ENCODE measurements at places on chromosomes 4 and X.

DNA sequence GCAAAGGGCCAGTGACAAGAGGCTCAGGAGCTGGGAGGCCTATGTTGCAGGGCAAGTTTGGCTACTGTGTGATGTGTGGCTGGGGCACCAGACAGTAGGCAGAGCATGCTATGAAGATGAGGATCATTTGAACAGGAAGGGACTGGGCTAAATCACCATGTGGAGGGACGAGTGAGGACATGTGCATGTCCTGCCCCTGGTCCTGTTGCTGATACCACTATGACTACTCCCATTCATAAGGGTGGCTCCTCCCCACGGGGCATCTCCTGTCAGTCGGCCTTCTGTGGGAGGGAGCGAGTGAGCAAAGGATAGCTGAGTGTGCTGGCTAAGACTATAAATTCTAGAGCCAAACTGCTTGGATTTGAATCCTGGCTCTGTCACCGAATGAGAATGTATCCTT is 139.2 kb downstream of the TMEM164 start:
- DNase-seq, result no peak

DNA sequence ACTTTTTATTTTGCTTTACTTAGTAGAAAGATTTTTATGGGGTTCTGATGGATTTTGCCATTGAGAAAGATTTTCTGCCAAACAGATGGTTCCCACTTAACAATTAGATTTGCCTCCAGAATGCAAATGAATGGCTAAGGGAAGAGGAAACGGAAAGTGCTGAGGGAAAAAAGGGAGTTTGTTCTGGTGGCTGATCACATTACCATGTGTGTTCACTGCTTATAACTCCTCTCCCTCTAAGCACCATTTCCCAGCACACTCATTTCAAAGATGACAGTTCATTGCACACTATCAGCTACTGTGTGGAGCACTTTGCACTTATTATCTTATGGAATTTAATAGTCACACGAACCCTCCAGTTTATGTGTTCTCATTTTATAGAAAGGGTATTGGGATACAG is 68.0 kb upstream of the GRID2 start:
- no peak for DNase-seq

- no peak for DNase-seq
Measured at GRCh38 chrX:116009346-116009745, 161.2 kb upstream of the AGTR2 start.

DNA sequence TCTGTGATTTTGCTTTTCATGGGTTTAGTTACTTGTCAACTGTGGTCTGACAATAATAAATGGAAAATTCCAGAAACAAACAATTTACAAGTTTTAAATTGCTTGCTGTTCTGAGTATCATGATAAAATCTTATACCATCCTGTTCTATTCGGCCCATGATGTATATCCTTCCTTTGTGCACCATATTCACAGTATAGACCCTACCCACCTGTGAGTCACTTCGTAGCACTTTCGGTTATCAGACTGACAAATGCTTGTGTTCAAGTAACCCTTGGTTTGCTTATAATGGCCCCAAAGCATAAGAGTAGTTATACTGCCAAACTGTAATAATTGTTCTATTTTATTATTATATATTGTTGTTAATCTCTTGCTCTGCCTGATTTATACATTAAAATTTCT is 1183.4 kb upstream of the PCDH7 start:
- DNase-seq, result no peak

DNA sequence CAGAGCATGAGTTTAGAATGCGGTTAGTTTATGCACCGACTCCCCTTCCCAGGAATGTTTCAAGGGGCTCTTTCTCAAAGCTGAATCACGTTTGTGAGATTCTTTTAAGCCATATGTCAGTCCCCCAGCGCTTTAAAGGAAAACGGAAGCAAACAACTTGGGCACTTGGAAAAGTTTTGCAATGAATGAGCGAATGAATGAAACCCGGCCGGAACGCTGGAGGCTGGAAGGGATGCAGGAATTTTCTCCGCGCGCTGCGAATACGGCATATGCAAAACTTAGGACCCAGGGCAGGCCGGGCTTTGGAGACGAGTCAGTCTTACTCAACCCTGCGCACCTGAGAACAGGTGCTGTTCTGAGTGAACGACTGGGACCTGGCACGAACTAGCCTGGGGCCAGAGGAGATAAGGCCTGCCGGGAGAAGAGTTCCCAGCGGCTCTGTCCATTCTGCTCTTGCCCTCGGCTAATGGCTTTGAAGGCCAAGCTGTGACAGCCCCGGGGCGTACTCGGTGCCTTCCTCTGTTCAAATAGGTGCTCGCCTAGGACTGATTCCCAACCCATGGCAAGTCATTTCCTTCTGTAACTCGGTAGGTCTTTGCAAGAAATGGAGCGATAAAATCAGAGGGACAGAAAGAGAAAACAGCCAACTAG is 743 bp upstream of the NRK start:
- DNase-seq, result no peak

DNA sequence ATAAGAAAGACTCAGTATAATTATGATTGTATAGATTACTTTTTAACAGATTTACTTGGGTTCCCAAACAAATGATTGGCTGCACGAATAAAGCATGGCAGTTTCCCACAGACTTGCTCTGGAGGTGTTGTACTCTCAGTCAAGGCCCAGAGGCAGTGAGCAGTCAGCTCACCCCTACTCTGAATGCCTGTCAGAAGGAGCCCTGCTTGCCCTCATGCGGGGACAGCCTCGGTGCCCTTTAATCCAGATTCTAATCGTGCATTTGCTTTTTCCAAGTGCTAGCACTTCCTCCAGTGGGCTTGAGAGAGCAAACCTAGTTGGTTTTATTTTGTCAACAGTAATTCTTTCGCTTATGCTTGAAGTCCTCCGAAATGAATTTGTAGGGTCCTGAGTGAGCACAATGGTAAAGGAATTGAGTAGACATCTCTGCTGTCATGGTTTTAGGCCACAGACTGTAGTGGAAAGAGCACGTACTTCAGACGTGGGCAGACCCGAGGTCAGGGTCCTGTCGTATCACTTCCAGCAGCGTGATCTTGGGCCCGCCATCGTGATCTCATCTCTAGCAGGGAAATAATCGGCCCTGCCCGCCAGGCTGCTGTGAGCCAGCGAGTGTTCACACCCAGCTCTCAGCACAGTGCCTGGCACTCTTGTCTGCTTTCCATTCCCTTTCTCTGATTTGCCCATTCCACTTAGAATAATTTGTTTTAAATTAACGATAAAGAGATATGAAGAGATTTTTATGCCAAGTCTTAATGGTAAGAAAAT is 48.3 kb downstream of the GRK4 start:
- DNase-seq, result no peak

DNA sequence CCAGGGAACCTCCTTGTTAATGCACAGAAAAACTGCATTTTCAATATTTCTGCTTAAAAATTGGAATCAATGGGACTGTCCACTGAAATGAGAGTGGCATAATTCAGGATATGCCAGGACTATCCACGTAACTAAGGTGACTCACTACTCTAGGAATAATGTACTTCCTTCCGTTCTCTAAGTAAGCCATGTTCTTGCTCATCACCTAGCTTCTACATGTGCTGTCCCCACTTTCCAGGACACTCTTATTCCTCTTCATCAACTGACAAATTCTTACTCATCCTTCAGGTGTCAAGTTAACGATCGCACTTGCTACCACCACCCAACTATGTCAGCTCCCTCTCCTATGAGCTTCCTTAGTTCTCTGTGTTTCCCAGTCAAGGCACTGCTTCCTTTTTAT is 342.8 kb upstream of the F9 start:
- no peak for DNase-seq

- no peak for DNase-seq
Measured at GRCh38 chr4:77158487-77158861, 1.5 kb downstream of the CCNG2 start.

- DNase-seq, result no peak
Measured at GRCh38 chrX:13317366-13317765, 2.5 kb downstream of the ATXN3L start.

- DNase-seq, result no peak
Measured at GRCh38 chr4:111556141-111556781, 589.0 kb upstream of the FAM241A start.

DNA sequence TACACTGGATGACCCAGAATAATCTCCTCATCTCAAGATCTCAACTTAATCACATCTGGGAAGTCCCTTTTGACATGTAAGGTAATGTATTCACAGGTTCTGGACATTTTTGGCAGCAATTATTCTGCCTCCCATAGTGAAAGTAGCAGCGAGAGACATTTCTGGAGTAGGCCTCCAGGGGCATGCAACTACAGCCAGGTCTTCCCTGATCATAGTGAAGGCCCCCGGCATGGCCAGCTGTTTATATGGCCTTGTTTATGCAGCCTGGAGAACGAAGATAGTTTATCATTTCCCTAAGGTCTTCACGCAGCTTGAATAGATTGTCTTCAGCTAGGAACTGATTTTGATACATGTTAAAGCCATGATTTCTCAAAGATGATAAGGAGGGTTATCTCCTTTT is 139.9 kb downstream of the RNF150 start:
- DNase-seq, result no peak

DNA sequence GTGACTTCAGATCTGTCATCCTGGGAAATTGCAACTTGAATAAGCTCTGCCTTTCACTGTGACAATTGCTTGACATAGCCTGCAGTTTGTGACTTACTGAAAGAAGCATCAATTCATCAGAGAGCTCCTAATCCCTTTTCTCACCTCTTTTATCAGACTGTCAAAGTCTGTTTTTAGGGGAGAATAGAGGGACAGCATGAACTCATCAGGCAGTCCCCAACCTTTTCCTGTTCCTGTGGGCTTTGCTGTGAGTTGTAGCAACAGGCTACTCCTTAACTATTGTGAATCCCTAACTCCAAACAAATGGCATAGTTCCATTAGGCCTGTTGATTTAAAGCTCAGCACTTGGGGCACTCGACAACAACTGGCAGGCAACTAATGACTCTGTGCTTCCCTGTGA is 64.9 kb downstream of the DOCK11 start:
- DNase-seq, result no peak

Measured in amygdala (tissue), 56 donors.